Stimulated activated CD4-positive, alpha-beta T cell treated with anti-CD3 and anti-CD28 coated beads, TNF-alpha, amount 100 ng/mL, for 4 hours (primary cell): ENCODE measurements at places on chromosomes 4 and X.

DNA sequence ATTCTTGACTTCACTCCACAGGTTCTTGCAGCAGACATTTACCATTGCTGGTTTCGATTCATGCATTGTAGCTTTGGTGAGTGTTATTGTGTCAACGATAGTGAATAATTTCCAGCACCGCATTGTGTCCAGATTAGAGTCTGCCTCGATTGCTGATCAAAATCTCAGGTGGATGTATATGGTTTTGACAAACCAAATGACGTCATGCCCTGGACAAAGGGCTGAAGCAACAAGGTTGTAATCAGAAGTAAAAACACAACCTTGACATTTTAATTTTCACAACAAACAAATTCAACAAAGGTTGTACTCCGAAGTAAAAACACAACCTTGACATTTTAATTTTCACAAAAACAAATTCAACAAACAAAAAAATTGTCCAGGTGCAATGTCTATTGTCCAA, 81.1 kb upstream of the WWC2 start:
- DNase-seq = no peak

DNA sequence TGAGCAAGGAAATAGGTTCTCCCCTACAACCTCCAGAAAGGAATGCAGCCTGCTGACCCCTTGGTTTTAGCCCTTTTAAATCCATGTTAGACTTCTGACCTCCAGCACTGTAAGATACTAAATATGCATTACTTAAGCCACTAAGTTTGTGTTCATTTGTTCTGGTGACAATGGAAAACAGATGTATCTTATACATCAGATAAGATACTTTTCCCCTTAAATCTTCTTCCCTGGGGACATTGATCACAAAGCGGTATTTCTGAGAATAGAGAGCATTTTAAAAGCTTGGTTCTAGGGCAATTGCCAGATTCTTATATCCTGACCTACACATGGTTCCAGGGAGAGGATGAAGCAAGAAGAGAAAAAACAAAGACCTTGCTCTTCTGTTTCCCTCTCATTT, 6.5 kb upstream of the TMEM184C start:
- DNase-seq = no peak

- no peak for DNase-seq
These were observed 17.8 kb upstream of the ZNF827 start for GRCh38 chr4:145956288-145956890.

- no peak for DNase-seq
These were observed 133.0 kb upstream of the C1QTNF7 start for GRCh38 chr4:15294832-15295231.

- no peak for DNase-seq
These were observed 41.2 kb upstream of the C4orf50 start for GRCh38 chr4:6059375-6059805.

GRCh38 chr4:22676063-22676462, 16.7 kb upstream of the GBA3 start:
- DNase-seq = no peak

- DNase-seq = no peak
These were observed 57.8 kb downstream of the MMRN1 start for GRCh38 chr4:89952458-89952857.

DNA sequence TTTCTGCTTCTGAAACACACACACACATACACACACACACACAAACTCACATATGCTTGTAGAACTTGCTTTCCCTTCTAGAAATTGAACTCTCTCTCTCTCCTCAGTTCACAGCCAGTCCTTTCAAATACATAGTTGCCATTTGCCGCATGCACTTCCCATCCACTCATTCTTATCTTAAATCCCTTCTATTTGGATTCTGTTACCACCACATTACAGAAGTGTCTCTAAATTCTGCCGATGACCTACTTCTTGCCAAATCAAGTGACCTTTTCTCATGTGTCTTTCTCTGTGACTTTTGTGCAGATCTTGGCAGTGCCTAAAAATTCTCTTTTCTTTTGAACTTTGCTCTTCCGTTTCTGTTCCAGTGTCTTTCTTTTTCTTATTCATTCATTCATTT, 7.5 kb upstream of the MYOZ2 start:
- no peak for DNase-seq

DNA sequence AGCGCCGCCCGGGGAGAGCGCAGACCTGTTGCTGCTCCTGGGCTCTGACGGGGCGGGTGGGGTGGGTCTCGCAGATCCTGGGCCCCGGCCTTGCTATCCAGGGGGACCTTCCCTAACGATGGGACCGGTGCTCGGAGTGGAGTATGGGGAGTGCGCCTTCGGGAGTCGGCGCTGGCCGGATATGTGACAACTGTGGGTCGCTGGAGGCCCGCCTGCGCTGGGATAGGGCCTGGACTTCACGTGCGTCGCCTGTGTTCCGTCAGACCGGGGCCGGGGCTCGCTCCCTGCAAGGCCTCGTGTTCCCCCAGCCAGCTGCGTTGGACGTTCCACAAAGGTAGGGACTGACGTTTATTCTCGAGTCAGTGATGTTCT, 1.3 kb downstream of the TBL1X start:
- no peak for DNase-seq
